ENCODE measurements at places on chromosomes 2 and 18.

DNA sequence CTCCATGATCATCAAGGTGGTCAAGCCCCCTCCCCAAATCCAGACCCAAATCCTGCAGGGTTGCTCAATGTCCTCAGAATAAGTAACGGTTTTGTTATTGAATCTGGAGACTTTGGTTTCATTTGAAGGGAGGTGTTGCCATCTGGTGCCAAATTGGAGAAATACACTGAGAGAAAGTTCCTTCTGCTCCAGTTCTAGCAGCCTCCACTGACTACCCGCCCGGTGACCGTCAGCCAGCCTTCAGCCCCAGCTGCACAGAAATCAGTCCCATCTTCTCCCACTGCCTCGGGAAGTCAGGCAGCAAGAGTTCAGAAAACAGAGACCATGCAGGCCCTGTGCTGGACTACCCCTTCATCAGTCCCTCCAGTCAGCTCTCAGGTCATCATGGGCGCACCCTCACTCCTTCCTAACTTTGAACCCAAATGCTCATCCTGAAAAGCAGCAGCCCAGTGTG, 38.7 kb downstream of the PKDCC start:
- DNase-seq, result peak; percentile 37

DNA sequence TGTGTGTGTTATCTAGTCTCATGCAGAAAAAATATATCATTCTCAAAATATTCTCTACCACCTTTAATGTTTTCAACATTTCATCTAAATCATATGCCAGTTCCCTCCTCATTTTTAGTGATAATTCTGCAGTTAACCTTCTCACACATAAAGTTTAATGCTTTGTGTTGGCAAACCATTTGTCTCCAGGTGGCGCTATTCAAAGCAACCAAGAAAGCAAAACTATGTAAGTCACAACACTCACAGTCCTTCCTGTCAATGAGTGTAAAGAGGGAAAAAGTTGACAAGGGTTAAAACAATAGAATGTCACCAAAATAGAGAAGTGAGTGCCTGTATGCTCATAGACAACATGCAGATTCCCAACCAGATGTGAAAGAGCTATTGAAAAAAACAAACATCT, 961.6 kb upstream of the LRRTM1 start:
- no peak for DNase-seq

GRCh38 chr2:176132205-176133171, 3.0 kb downstream of the HOXD8 start:
- no peak for DNase-seq

GRCh38 chr2:40218679-40219078, 233.2 kb downstream of the SLC8A1 start:
- DNase-seq, result no peak

GRCh38 chr2:177553176-177553884, 160.8 kb downstream of the AGPS start:
- DNase-seq, result no peak

- DNase-seq, result no peak
Measured at GRCh38 chr2:203908066-203908796, 28.3 kb upstream of the ICOS start.

DNA sequence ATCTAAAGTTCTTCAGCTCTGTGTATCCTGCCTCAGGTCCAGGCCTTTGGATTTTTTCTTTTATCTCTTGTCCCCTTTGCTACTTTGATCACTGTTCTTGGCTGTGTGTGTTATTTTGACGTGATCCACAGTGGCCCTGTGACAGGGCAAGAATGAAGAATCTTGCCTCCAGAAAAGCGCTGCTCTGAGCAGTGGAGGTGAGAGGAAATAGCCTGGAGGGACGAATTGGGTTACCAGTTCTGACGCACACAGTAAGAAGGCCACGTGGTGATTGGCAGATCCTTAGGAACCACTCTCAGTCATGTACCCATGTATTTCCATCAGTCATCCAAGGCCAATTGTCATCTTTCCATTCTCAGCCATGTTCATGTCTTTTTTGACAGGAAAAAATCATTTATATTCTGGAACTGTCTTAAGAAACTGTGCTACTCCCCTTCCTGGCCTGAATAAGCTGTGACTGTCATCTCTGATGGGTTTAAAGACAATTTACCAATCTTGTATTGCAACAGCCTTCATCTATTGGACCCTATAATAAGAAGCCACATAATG, 47.6 kb downstream of the MAPK4 start:
- DNase-seq, result no peak

GRCh38 chr18:11251891-11252270, 102.5 kb upstream of the PIEZO2 start:
- DNase-seq, result peak; percentile 81

All from NCI-H226 (cell line).